Stimulated activated CD8-positive, alpha-beta memory T cell treated with anti-CD3 and anti-CD28 coated beads, Interleukin-2, amount 100 ng/mL, for 1 hour (primary cell): ENCODE measurements at places on chromosomes 12 and 14.
A peak's percentile ranks its signal among the peaks of the same experiment; 100 is the strongest.

GRCh38 chr14:68471029-68471963 is 321.6 kb downstream of the ZFP36L1 start:
- DNase-seq: no peak

DNA sequence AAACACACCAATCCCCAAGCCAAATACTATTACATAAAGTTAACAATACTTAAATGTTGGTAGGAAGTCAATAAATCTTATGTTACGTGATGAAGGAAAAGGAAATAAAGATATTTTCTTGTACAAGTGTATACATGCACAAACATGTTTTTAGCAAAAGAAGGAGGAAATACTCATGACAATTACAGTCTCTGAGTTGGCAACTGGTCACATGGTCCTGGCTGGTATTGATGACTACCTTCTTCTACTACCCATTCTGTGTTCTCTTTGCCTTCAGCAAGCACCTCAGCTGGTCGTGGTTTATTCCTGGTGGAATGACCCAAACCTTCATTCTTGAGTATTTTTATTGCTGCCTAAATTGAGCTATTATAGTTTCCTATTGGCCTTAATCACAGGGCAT is 84.8 kb downstream of the PLBD1 start:
- no peak for DNase-seq

DNA sequence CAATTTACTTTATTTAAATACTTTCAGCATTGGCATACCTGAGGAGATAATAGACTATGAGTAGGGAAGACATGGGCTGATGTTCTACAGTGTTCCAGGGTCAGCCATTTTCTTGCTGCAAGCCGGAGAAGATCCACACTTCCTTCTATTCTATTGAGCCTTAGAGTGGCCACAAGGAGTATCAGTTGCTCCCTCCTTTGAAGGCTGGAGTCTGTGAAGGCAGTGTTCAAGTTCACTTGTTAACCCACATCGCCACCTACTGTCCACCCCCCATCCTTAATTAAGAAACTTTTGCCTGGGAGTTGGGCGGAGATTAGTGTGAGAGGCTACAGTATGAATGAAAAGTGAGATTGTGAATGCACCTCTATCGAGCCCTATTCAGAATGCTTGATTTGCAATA is 666.6 kb downstream of the NRXN3 start:
- DNase-seq: no peak

- no peak for DNase-seq
Measured at GRCh38 chr12:38516418-38516817, 199.8 kb downstream of the ALG10B start.

- no peak for DNase-seq
Measured at GRCh38 chr14:100588671-100589070, 1.5 kb upstream of the BEGAIN start.

GRCh38 chr14:77065851-77066577 is 32.0 kb upstream of the CIPC start:
- DNase-seq: no peak

GRCh38 chr12:132270969-132271754 is 58.2 kb downstream of the GALNT9 start:
- DNase-seq: no peak

GRCh38 chr12:123097561-123098084 is 53.3 kb downstream of the PITPNM2 start:
- DNase-seq: no peak

DNA sequence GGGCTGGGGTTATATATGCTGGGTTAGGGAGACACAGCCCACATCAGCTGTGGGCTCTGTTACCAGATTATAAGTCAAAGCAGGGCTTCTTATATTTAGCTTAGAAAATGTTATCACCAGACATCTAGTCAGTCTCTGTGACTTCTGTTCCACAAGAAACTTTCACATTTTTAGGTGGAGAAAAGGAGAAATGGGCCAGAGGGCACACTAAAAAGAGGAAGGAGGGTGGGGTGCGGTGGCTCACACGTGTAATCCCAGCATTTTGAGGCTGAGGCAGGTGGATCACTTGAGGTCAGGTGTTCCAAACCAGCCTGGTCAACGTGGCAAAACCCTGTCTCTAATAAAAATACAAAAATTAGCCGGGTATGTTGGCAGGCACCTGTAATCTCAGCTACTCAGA is 28.0 kb upstream of the SLC38A1 start:
- no peak for DNase-seq

DNA sequence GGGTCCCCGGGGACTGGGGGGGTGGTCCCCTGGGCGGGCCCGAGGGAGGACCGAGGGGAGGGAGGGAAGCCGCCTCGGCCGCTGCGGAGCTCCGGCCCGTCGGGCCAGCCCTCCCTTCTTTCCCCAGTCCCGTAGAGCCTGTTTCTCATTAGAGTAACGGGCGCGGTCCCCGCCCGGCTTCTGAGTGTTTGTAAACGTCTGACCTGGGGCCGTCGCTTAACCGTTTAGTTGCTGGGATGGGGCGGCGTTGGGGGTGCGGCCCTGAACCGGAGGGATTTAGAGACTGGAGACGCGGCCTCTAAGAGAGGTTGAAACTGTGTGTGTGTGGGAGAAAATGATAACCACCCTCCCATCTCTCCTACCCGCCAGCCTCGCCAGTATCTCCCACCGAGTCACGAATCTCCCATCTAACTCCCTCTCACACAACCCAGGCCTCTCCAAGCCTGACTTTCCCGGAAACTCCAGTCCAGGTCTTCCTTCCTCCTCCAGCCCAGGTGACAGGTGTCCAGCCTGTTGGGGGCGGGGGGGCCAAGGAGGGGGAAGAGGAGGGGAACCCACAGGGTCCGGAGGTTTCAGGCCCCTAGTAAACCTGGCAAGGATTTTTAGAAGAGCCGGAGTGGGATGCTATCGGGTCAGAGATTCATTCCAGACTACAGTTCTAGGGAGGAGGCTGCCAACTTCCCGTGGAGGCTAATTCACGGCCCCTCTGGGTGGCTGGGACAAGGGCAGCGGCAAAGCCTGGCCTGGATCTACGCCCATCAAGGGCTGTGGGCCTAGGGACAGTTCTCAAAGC is 1.1 kb upstream of the NFATC4 start:
- no peak for DNase-seq

DNA sequence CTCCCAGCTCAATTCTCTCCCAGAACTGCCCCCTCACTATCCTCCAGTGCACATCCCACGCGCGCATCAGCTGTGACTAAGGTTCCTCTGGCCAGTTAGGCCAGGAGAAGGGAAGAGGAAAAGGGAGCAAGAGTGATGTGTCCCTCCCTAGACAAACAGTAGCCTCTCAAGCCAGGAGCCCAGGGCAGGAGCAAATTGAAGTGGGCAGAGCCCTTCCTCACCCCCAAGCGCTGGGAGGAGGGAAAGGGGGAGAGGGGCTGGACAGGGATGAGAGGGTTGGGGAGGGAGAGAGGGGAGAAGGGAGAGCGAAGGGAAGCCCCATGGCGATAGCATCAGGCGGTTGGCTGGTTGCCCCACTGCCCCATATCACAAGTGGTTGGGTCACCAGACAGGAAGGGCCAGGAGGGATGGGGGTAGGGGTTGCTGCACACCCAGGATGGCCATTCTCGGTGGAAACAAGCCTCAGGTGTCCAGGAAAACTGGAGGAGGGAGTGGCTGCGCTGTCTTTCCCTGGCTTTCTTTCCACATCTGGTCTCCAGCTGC is 1.1 kb downstream of the CD63 start:
- DNase-seq: no peak

DNA sequence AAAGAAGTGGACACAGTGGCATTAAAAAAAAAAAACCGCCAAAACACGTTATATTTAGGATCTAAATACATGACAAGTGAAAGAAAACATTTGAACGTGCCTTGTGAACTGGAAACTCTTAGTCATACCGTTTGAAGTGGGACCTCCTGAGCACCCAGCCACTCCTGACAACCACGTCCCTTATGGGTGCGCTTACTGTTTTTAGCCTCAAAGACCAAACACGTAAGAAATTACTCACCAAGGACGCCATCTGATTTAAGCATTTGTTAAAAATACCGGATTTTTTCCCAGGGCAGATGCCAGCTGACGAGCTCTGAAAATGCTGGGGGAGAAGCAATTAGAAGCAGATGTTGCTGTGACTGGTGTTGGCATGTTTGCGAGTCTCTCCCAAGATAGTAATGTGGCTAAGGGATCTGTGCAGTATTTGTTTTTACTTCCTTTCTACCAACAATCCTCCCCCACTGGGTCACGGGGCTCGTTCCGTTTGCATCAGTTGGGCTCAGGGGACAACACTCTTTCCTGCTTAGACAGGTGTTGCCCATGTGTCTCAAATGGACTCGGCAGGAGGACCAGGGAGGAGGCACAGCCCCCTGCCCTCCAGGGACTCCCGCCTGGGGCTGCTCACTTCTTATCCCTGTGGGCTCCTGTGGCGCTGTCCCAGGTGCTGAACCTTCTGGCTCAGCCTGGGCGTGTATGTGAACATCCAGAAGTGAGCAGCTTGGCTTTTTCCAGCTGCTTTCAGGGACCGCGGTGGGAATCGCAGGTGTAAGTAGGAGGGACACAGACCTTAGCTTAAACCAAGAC is 101.0 kb downstream of the BEGAIN start:
- peak; percentile 28 for DNase-seq

DNA sequence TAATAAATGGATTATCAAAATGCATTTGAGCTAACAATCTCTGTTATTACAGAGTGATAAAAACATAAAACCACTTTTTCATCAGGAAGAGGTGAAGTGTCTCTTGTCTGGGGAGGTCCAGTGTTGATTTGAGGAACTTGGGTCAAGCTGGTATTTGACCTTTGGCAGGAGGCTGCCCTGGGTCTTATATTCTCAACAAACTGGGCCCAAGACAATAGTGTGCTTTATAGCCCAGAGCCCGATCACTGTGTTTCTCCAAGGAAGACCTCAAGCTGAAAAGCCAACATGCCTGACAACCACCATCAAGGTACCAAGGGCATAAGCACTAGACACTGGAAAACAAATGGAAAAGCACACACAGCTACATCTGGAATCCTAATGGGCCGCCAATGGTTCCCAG is 137.0 kb downstream of the SLC25A21 start:
- no peak for DNase-seq

GRCh38 chr14:89755816-89756215 is 198.7 kb downstream of the EFCAB11 start:
- no peak for DNase-seq

- DNase-seq: no peak
Measured at GRCh38 chr12:78385541-78385940, 479.0 kb upstream of the SYT1 start.

- DNase-seq: no peak
Measured at GRCh38 chr14:104567141-104567956, 12.2 kb upstream of the C14orf180 start.

- no peak for DNase-seq
Measured at GRCh38 chr14:73607241-73607640, 5.1 kb upstream of the ACOT6 start.

- no peak for DNase-seq
Measured at GRCh38 chr12:110421159-110421661, 17.7 kb upstream of the ANAPC7 start.

DNA sequence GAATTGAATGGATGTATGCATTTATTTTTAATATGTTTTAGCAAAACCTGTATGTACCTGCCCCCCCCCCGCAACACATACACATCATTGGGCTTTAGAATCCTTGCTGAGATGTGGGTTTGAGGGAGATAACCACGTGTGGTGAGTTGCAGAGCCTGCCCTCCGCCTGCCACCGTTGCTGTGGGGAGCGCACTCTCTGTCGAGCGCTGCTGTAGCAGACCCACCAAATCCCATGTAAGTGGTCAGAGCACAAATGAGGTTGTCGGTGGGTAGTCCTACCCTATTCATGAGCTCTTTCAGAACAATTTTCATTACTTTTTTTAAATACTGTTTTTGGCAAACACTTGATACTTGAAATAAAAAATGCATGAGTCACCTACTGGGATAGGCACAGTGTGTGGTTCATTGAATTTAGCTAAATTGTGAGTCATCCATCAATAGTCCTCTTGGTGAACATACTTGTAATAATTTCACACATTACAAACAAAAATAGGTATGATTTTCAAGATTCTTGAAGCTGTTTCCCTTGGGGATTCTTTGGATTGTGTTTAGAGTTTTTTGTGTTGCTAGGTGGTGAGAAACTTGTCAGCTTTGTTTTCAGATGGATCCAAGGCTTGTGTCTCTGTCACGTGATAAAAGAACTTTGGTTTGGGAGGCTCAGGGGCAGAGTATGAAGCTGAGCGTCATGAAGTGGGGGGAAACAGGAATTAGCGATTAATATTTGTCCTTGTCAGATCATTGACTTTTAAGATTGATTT is 107.6 kb downstream of the PTCSC3 start:
- no peak for DNase-seq

- no peak for DNase-seq
Measured at GRCh38 chr12:122368361-122369073, 54.0 kb downstream of the CLIP1 start.

GRCh38 chr14:100239211-100239839 is 381 bp downstream of the YY1 start:
- no peak for DNase-seq

GRCh38 chr12:16130343-16130742 is 147.1 kb downstream of the SLC15A5 start:
- no peak for DNase-seq

GRCh38 chr12:106119301-106119700 is 19.5 kb downstream of the NUAK1 start:
- DNase-seq: no peak

GRCh38 chr14:20726531-20726930 is 19.2 kb upstream of the EDDM3A start:
- DNase-seq: no peak

DNA sequence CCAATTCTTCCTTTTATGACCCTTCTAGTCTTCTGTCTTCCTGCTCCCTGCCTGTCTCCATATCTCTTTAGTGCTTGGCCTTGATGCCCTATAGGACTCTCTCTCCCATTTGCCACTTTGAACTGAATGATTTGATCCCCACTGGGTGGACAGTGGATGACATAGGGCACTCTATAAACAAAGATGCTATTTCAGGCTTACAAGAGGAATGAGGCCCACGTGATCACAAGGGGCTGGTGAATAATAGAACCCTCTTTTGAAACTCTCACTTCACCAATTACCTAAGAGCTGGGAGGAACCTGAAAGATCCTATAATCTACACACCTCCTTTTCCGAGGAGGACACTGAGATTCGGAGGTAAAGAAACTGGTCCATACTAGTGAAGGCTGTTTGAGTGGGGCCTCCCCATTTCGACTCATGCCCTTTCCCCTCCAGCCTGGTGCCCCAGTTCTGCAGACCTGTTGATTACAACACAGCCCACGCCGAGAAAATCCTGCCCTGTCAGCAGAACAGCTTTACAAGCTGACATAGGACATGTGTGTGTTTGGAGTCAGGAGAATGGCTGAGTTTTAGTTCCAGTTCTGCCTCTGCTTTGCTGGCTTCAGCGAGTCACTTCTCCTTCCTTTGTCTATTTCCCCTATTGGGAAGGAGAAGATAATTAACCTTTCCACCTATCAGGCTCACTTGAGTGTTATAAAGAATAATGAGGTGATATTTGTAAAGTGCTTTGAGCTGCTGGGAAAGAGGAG is 400.3 kb downstream of the ZFP36L1 start:
- DNase-seq: no peak

DNA sequence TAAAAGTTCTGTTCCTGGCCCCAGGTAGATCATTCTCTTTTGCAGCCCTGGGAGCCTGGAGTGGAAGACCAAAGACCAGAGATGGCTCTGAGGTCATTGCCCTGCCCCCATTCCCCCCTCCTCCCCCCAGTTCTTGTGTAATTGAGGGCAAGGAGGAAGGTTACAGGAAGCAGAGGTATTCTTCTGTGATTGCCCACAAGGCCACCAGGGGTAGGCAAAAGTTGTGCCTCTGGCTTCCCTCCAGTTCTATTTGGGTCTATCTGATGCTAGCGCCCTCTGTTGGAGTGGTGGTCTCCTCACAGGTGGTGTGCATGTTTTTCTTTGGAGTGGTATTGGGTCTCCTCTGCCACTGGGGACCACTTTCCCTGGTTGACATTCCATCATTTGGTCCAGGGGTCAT is 41.2 kb upstream of the CRY1 start:
- DNase-seq: no peak
